ENCODE measurements at places on chromosomes 16 and 17. TPM values are rescaled to one million over a fixed set of nuclear protein-coding genes. Genes with fewer than 3 reads are reported as not detected.
A peak's percentile ranks its signal among the peaks of the same experiment; 100 is the strongest.

Gene GPRC5B
- 53.1 TPM for total RNA-seq

Gene HS3ST3A1
- 2.2 TPM for total RNA-seq

DNA sequence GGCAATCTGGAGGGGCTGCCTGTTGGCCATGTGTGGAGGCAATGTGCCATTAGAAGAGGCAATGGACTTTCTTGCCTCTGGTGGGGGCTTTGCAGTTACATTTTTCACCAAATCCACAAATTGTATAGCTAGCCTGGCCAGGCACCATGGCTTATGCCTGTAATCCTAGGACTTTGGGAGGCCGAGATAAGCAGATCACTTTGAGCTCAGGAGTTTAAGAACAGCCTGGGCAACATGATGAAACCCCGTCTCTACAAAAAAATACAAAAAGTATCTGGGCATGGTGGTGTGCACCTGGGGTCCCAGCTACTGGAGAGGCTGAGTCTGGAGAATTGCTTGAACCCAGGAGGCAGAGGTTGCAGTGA lies 2.7 kb upstream of the RNF112 start:
- no peaks in the 10 kb centered on the region for H3K36me3 ChIP-seq
- H3K4me3 ChIP-seq = no peak overlapping the region
- no peak overlapping the region for H3K27ac ChIP-seq
- DNase-seq = no peak
- H3K4me1 ChIP-seq = no peaks in the 10 kb centered on the region
- H3K27me3 ChIP-seq = no peaks in the 10 kb centered on the region

DNA sequence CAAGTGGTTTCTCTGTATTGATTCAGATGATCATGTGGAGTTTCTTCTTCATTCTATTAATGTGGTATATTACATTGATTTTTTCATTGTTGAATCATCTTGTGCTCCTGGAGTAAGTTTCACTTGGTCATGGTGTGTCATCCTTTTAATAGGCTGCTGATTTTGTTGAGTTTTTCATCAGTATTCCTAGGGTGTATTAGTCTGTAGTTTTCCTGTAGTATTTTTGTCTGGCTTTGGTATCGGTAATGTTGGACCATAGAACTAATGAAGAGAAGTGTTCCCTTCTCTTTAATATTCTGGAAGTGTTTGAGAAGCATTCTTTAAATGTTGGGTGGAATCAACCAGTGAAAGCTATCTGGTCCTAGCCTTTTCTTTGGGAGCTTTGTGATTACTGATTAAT lies 99.0 kb downstream of the OMG start:
- no peak overlapping the region for H3K4me3 ChIP-seq
- DNase-seq = no peak
- no peaks in the 10 kb centered on the region for H3K4me1 ChIP-seq
- no peaks in the 10 kb centered on the region for H3K27me3 ChIP-seq
- no peak overlapping the region for H3K27ac ChIP-seq

- no peak overlapping the region for H3K27ac ChIP-seq
- H3K36me3 ChIP-seq = no peaks in the 10 kb centered on the region
- H3K4me1 ChIP-seq = no peaks in the 10 kb centered on the region
- no peak overlapping the region for H3K4me3 ChIP-seq
- H3K27me3 ChIP-seq = no peaks in the 10 kb centered on the region
These were observed 66.3 kb downstream of the ZNF423 start for GRCh38 chr16:49789616-49790015.

DNA sequence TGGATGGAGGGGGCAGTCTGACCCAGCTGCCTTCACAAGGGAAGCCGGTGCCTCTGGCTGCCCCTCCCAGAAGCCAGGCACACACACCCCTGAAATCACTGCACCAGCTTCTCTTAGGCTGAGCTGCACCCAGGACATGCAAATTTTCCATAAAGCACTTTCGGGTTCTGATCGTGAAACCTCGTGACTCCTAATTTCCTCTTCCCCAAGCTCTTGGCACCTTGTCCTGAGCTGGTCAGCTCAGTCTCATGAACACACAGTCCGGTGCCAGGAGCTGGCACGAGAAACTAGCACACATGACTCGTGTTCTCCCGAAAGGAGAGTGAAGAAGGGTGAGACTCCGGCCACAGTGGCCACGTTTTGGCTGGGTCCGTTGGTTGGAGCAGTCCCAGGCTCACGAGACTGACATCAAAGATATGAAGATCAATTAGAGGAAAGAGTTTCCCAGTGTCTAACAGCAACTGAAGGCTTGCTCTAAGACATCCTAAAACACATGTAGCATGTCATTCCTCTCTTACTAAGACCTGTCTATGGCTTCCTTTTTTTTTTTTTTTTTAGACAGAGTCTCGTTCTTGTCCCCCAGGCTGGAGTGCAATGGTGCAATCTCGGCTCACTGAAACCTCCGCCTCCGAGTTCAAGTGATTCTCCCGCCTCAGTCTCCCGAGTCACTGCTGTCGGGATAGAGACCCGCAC lies 9.2 kb upstream of the ABR start:
- H3K27ac ChIP-seq = no peak overlapping the region
- H3K27me3 ChIP-seq = no peaks in the 10 kb centered on the region
- no peak overlapping the region for H3K4me3 ChIP-seq
- H3K4me1 ChIP-seq = no peaks in the 10 kb centered on the region

DNA sequence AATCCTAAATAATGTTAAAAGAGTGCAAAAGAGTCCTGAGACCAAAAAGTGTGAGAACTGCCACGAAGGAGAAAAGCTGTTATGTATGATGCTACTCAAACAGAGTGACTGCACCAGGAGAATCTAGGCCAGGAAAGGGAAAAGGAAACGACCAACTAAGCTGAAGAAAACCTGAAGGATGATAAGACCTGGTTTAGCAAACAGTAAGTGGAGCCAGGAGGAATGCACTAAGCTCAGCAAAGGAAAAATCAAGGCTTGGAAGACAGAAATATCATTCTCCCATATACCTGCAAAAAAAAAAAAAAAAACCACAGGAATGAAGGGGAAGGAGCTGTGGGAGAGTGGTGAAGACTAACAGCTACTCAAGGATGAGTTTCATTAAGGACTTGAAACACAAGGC lies 21.1 kb downstream of the CMC2 start:
- DNase-seq = no peak
- no peaks in the 10 kb centered on the region for H3K27me3 ChIP-seq
- no peak overlapping the region for H3K4me3 ChIP-seq
- peaks cover 5% of the 10 kb centered on the region for H3K4me1 ChIP-seq

DNA sequence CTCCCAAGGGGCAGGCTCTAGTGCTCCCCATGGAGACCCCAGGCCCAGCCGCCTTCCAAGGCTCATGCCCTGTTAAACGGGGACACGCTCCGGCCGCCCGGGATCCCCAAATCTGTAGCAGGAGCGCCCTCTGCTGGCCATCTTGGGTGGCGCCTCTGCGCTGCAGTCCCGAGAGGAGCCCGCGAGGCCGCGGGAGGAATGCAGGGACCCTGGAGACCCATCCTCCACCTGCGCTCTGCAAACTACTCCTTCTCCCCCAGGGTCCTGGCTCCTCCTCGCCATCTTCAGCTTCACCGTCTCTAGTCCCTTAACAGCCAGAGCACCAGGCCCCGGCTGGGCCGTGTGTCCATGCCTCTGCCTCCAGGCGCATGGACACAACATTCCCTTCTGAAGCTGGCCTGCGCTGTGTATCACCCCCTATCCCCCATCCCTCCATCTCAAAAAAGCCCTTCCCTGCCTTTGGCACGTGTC lies 23.6 kb upstream of the KRT17 start:
- H3K36me3 ChIP-seq = no peaks in the 10 kb centered on the region
- peak; percentile 95 for DNase-seq

DNA sequence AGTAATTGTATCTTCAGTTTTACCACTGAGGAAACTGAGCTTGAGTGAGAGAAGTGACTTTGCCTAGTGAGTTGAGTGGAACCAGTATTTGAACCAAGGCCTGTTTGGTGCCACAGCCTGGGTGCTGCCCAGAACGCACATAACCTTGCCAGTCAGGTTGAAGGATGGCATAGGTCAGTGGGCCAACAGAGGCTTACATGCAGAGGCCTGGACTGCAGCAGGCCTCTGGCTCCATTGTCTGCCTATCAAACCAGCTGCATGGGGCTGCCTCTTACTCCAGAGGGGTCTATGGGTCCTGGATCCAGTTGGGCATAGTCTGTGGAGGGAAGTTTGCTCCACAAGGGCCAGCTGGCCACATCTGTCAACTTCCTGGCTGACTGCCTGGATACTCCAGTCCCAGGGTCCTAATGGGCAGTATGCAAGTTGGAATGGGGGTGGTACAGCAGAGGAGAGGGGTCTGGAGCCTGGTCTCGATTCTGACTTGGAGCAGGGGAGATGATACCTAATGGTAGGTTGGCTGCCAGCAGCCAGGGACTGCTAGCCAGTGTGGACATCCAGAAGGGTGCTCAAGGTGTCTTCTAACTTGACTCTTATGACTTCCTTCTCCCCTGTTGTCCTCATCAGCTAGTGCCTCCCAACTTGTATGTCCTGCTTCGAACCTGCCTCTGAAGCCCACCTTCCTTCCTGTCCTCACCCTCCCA lies 11.1 kb upstream of the RNF112 start:
- H3K27me3 ChIP-seq = no peaks in the 10 kb centered on the region
- DNase-seq = peak; percentile 39
- no peaks in the 10 kb centered on the region for H3K36me3 ChIP-seq
- no peaks in the 10 kb centered on the region for H3K4me1 ChIP-seq
- no peak overlapping the region for H3K4me3 ChIP-seq
- H3K27ac ChIP-seq = no peak overlapping the region

- no peaks in the 10 kb centered on the region for H3K27me3 ChIP-seq
- no peak overlapping the region for H3K4me3 ChIP-seq
- H3K36me3 ChIP-seq = peaks cover 8% of the 10 kb centered on the region
- H3K4me1 ChIP-seq = peaks cover 41% of the 10 kb centered on the region
These were observed 37.5 kb downstream of the MPRIP start for GRCh38 chr17:17079761-17080160.

GRCh38 chr16:89410322-89410721 lies 80.0 kb downstream of the ANKRD11 start:
- H3K36me3 ChIP-seq = no peaks in the 10 kb centered on the region
- H3K4me1 ChIP-seq = peaks cover 53% of the 10 kb centered on the region
- no peaks in the 10 kb centered on the region for H3K27me3 ChIP-seq
- no peak overlapping the region for H3K4me3 ChIP-seq
- peak overlapping the region; percentile 23 for H3K27ac ChIP-seq
- no peak for DNase-seq

GRCh38 chr17:63450551-63450950 lies 4.4 kb upstream of the CYB561 start:
- H3K36me3 ChIP-seq = no peaks in the 10 kb centered on the region
- no peaks in the 10 kb centered on the region for H3K4me1 ChIP-seq
- no peak for DNase-seq
- H3K27me3 ChIP-seq = no peaks in the 10 kb centered on the region
- no peak overlapping the region for H3K4me3 ChIP-seq
- H3K27ac ChIP-seq = no peak overlapping the region
